ENCODE measurements at places on chromosomes 1 and 21. TPM values are rescaled to one million over a fixed set of nuclear protein-coding genes. Genes with fewer than 3 reads are reported as not detected.

Gene C1orf167
- not detected for total RNA-seq

Gene SAMD11
- not detected for total RNA-seq

Gene SPEN
- 65.0 TPM for total RNA-seq

Gene MMP23B
- 1.7 TPM for total RNA-seq

Gene SLC44A5
- 0.21 TPM for total RNA-seq

Gene SPOCD1
- total RNA-seq, result not detected

Gene SPRR2B
- total RNA-seq, result not detected

Gene PPM1J
- not detected for total RNA-seq

Measured in activated CD8-positive, alpha-beta T cell treated with anti-CD3 and anti-CD28 coated beads, Interleukin-2, amount 10 ng/mL, durations not matched to agents 7 days and 5 days (primary cell).